Fibroblast of skin of left quadriceps (primary cell): ENCODE measurements at places on chromosomes 7 and 10.

DNA sequence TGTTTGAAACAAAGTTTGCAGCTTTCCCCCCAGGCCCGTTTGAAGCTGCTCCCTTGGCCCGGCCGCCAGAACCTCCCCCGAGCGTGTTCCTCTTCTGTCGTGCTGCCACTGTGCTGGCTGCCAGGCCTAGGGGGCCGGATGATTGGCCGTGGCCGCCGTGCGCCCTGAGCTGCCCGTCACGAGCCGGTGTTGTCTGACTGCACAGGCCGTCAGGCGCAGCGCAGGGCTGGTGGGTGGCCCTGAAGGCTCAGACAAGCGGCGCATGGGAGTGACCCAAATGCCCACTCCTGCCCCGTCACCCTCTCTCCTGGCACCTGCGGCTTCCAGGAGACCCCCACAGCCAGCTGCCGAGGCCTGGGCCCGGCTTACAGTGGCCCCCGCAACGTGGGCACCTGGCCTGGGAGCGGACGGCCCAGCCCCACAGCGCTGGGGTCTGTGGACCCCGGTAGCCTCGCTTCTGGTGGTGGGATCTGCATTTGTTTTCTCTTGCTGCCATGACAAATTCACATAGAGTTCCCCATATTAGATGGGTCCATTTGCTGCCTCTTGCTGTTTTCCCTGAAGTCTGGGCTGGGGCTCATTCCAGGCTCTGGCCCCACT lies 13.1 kb downstream of the JAKMIP3 start:
- no peak for DNase-seq

DNA sequence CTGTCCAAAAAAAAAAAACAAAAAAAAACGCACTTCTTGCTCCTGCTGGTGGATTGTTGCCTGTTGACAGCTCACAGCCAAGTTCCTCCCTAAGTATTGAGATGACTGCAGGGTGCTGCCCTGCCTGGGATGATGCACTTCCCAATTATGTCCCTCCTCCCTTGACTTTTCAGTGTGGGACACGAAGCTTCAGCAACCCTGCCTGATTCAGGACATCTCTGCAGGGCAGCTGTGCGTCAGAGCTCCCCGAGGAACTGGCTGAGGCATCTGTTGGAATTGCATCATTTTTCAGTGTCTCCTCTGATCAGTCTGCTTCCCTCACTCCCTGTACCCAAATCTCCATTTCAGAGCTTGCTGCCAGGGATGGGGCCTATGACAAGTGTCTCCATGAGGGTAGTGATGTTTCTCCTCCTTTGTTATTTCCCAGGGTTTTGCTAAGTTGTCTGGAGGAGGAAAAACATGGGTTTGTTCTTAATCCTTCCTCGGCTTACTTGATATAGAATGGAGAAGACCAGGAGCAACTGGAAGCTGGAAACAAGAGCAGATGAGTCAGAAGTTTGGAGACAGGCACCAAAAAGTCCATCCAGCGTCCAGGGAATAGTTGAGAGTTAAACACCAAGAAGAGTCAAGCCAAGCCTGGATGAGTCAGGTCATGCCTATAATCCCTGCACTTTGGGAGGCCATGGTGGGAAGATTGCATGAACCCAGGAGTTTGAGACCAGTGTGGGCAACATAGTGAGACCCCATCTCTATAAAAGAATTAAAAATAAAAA lies 355.1 kb downstream of the GALNT17 start:
- peak; percentile 89 for DNase-seq

- no peak for DNase-seq
Measured at GRCh38 chr10:78983608-78984007, 85.2 kb upstream of the ZMIZ1 start.

- no peak for DNase-seq
Measured at GRCh38 chr10:80477813-80478212, 23.7 kb downstream of the TSPAN14 start.

DNA sequence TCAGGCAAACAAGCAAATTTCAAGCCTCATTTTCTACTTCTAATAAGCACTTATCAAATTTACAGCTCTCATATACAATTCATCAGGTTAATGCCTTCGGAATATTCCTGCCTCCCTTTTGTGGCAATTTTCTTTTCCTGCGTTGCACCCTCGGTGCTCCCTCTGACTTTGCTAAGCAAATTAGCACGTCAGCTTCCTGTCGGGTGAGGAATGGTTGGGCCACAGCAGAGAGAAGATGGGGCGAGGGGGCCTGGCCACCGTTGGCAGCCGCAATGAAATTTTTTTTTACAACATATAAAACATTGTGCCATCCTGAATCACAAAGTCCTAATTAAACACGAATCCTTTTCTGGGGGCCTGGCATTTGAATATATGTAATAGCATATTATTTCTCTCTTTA lies 28.1 kb downstream of the ELFN1 start:
- no peak for DNase-seq

- no peak for DNase-seq
Measured at GRCh38 chr10:105798328-105798889, 1157.3 kb downstream of the SORCS3 start.
